NCI-H187 (cell line): ENCODE measurements at places on chromosomes 7 and 10.
A peak's percentile ranks its signal among the peaks of the same experiment; 100 is the strongest.

DNA sequence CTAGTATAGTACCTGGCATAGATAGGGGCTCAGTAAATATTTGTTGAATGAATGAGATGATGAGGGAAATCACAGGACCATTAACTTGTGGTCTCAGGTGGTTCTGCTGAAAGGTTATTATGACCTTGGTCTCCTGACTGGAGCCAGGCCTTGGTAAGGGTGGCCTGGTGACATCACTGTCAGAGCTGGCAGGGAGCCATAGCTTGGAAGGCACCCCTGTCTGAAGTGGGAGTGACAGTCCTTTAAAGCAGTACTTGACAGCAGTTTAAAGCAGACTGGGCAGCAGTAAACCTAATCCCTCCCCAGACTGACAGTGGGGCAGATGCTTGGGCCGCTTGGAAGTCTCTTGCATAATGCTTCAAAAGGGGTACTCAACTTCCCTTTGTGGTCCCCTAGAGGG lies 13.4 kb downstream of the DPCD start:
- DNase-seq, result no peak

DNA sequence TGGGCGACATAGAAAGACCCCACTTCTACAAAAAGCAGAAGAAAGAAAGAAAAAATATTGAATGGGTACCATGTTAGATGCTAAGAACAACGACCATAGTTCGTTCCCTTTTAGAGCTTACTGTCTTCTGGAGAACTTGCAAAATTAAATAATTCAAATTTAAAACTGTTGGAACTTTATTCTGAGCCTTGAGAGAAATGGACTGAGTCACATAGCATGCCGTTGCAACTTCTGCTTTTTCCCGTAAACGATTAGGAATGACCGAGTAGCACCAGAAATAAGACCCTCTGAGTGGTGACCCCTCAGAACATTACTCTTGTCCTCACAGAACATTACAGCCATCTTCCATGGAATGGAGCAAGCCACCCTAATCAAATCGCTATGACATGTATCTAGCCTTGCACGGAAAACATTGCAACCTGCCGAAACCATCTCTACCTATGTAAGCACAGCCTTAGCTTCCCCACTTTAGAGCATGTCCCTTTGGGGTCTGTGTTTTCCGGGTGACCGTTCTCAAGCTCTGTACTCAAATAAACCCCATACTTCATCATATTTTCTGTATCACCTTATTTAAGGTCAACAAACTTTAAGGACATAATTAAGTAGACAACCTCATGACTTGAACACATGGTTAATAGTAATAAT lies 179.1 kb downstream of the PRKCQ start:
- DNase-seq, result no peak

DNA sequence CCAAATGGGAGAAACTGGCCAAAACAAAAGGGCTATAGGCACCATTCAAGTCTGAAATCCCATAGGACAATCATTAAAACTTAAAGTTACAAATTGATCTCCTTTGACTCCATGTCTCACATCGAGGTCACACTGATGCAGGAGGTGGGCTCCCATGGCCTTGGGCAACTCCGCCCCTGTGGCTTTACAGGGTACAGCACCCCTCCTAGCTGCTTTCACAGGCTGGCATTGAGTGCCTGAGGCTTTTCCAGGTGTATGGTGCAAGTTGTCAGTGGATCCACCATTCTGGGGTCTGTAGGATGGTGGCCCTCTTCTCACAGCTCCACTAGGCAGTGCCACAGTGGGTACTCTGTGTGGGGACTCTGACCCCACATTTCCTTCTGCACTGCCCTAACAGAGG lies 662.1 kb downstream of the XPNPEP1 start:
- no peak for DNase-seq

DNA sequence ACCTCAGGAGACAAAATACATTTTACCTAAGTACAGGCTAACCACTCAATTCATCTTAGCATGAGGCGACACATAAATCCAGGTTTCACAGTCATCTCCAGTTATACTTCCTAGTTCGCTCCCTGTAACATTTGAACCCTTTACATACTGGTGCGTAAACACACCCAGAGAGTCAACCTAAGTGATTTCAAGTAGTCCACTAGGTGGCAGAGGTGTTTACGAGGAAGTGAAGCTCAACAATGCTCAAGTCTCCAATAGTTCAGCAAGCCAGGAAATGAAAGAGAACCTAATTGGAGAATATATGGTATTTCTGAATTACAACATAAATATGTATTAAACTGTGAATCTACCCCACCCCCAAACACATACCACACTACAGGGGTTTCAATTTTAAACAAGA lies 76.3 kb upstream of the ABCB5 start:
- DNase-seq, result no peak

- peak; percentile 42 for DNase-seq
Measured at GRCh38 chr10:73650537-73651331, 5.1 kb downstream of the SYNPO2L start.

DNA sequence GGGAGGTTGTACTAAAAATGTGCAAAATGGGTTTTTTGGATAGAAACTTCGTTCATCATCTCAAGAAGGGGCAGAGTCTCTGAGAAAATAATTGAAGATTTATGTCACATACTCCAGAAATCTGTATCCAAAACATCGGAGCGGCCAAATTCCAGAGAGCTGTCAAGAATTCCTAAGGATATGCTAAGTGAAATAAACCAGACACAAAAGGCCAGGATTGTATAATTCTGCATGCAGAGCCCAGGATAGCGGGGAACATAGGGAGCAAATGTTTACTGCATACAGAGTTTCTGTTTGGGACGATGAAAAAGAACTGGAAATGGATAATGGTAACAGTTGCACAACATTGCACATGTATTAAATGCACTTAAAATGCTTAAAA lies 224.2 kb upstream of the AUTS2 start:
- no peak for DNase-seq

DNA sequence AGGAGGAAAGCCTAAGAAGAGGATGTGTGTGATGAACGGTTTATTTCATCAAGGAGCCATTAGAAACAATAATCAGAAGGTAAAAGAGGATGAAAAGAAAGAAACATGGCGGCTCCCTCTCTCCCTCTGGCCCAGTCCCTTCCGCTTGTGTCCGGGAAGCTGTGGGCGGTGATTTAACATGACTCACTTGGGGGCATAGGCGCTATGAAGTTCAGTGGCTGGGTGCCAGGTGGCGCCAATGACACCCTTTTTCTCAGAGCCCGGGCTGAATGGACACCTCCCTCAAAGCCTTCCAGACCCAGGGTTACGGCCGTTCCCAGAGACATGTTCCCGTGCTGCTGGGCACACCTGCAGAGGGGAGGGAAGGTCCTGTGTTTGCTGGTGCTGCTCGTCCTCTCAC lies 244.0 kb downstream of the SKAP2 start:
- no peak for DNase-seq

DNA sequence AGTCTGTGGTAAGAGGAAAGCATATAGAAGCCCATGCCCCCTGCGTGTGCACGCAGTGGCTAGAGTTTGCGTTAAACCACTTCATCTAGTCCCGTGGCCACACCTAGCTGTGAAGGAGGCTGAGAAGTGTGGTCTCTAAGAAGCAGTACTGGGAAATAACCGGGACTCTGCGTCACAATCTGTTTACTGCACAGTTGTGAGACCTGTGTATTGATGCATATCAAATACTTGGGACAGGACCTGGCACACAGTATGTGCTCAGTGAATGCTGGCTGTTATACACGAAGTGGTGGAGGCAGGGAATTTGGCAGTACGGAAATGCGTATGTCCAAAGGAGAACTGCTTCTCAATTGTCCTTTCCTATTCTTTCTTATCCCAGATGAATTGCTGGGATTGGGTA lies 149.5 kb downstream of the ARHGAP21 start:
- DNase-seq, result no peak

GRCh38 chr10:51082857-51083256 lies 8.6 kb downstream of the PRKG1 start:
- no peak for DNase-seq

DNA sequence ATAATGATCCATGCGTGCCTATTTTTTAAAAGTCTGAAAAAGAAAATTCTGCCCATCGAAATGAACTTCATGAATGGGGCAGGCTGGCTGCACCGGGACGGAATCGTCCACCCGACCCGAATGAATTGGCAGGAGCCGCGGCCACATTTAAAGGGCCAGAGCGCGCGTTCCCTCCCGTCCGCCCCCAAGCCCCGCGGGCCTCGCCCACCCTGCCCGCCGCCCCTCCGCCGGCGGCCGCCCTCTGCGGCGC lies 319 bp upstream of the GATA3 start:
- DNase-seq, result no peak

DNA sequence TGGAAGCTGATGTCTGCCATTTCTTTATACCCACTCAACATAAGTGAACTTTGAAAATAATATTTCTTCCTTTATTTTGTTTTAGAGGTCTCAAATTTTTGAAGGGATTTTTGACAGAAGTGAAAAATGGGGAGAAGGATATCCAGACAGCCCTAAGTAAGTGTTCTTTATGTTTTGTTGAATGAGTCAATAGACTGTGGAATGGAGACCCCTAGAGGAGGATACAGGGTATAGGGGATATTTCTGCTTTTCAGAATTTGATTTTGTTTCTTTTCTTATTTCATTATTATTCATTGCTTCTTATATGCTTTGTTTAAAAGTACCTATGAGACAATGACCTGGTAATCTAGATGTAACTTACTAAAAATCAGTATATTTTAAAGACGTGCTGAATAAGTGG lies 34.4 kb downstream of the PLEKHA8 start:
- DNase-seq, result no peak

GRCh38 chr7:18552943-18553604 lies 57.5 kb downstream of the HDAC9 start:
- DNase-seq, result no peak

DNA sequence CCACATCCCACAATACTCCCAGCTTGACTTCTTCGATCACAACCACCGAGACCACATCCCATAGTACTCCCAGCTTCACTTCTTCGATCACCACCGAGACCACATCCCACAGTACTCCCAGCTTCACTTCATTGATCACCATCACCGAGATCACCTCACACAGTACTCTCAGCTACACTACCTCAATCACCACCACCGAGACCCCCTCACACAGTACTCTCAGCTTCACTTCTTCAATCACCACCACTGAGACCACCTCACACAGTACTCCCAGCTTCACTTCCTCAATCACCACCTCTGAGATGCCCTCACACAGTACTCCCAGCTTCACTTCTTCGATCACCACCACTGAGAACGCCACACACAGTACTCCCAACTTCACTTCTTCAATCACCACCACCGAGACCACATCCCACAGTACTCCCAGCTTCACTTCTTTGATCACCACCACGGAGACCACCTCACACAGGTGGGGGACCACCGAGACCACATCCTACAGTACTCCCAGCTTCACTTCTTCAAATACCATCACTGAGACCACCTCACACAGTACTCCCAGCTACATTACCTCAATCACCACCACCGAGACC lies 8.6 kb downstream of the MUC3A start:
- DNase-seq, result no peak

- no peak for DNase-seq
Measured at GRCh38 chr10:46305986-46306385, 19.2 kb downstream of the ANTXRL start.

GRCh38 chr10:32244421-32245207 lies 102.3 kb downstream of the EPC1 start:
- DNase-seq, result no peak

GRCh38 chr7:83731154-83731553 lies 82.2 kb upstream of the SEMA3E start:
- no peak for DNase-seq

DNA sequence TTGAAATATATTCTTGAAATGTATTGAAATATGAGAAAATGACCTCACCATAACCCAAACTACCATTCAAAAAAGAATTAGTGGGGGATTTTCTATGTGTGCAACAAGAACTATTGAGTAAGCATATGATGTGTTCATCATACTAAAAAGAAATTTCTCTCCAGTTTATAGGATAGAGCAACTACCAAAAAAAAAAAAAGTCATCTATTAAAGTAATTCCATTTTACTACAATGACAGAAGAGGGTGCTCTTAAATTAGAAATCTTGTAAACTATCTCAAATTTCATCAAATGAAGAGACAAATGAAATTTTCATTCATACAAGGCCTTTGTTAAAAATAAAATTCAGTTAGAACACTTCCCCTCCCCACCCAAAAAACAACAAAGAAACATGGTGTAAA lies 195.4 kb upstream of the PLXDC2 start:
- DNase-seq, result no peak

- DNase-seq, result no peak
Measured at GRCh38 chr7:73906874-73907273, 45.9 kb downstream of the TMEM270 start.

- DNase-seq, result no peak
Measured at GRCh38 chr7:111650456-111650999, 88.2 kb upstream of the IMMP2L start.

- DNase-seq, result no peak
Measured at GRCh38 chr7:98930921-98931320, 52.6 kb downstream of the TRRAP start.

GRCh38 chr10:125866421-125867029 lies 14.6 kb downstream of the DHX32 start:
- no peak for DNase-seq

GRCh38 chr7:100825215-100825671 lies 2.1 kb downstream of the EPHB4 start:
- DNase-seq, result no peak

GRCh38 chr7:132515181-132515580 lies 61.1 kb downstream of the PLXNA4 start:
- no peak for DNase-seq

- DNase-seq, result no peak
Measured at GRCh38 chr7:46133751-46134150, 212.7 kb upstream of the IGFBP3 start.

GRCh38 chr7:25714013-25714412 lies 438.0 kb upstream of the NFE2L3 start:
- DNase-seq, result no peak

GRCh38 chr7:20713792-20714191 lies 72.9 kb downstream of the SP8 start:
- no peak for DNase-seq

DNA sequence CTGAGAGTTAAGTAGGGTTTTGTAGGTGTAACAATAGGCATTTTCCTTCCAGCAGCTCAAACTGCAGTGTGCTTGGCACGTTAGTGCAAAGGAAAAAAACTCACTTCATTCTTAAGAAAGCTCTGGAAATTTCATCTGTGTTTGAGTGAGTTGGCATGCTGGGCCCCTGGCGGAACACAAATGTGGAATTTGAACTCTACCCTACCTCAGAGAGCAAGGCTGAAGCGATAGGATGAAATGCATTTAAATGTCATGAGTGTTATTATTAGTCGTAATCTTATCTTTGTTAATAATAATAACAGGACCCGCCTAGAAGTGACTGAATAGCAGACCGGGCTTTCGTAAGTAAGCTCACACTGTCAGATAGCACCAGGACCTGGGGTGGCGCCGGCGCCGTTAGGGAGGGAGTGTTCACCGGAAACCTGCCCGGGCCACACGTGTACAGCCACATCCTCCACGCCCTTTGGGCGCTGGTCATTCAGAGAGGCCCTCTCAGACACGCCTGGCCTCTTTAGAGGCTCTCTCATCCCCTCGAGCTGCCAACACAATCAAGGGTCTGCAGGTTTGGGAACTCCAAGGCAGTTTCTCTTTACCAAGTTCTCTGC lies 63.5 kb downstream of the GRK5 start:
- DNase-seq, result no peak

GRCh38 chr10:43903451-43903850 lies 254.8 kb upstream of the ZNF32 start:
- no peak for DNase-seq
